ENCODE measurements at places on chromosomes 16 and 17. TPM values are rescaled to one million over a fixed set of nuclear protein-coding genes. Genes with fewer than 3 reads are reported as not detected.

KCNG4 gene
- total RNA-seq = not detected

ACAP1 gene
- total RNA-seq = not detected

SPATA32 gene
- total RNA-seq = 0.05 TPM

C17orf100 gene
- total RNA-seq = 0.85 TPM

ADAD2 gene
- not detected for total RNA-seq

MAFG gene
- 22.4 TPM for total RNA-seq

Data from dermis blood vessel endothelial cell (primary cell).